ENCODE measurements at places on chromosomes 7 and 10.

DNA sequence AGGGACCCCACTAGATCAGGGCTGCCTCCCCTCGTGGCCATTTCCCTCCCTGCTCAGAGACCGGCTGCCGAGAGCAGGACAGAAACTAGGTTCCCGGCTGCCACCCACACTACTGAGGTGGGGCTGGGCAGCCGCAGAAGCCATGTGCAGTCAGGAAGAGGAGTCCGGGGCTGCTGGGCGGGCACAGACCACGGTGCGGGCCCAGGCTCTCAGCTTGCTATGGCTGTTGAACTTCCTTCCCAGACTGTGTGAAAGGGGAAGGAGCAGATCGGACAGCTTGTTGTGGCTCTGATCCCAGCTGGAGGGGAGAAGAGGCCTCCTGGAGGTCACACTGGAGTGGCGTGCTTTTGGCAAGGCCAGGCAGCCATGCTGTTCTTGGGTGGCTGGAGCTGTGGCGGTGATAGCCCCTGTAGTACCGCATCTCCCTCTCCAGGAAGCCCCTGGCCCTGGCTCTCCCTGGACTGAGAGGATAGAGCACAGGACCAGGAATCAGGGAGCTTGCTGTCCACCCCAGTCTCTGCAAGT lies 56.8 kb downstream of the HK1 start:
- no peak for DNase-seq

- no peak for DNase-seq
Observed at GRCh38 chr10:70459061-70459773, 17.7 kb upstream of the NODAL start.

DNA sequence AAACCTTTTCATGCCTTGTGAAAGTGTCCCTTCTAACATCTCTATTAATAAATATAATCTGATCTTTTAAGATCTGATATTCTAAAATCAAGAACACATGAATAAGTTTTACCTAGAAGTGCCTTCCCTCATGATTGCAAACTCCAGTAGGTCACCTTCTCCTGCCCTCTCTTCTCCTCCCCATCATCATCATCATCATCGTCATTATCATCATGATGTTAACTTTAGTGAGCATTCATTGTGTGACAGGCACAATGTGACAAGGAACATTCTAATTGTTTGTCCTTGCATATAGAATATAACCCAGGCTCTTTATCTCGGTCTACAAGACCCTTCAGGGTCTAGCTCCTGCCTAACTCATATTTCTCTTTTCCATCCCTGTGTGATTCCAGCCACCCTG lies 51.7 kb downstream of the CUBN start:
- no peak for DNase-seq

DNA sequence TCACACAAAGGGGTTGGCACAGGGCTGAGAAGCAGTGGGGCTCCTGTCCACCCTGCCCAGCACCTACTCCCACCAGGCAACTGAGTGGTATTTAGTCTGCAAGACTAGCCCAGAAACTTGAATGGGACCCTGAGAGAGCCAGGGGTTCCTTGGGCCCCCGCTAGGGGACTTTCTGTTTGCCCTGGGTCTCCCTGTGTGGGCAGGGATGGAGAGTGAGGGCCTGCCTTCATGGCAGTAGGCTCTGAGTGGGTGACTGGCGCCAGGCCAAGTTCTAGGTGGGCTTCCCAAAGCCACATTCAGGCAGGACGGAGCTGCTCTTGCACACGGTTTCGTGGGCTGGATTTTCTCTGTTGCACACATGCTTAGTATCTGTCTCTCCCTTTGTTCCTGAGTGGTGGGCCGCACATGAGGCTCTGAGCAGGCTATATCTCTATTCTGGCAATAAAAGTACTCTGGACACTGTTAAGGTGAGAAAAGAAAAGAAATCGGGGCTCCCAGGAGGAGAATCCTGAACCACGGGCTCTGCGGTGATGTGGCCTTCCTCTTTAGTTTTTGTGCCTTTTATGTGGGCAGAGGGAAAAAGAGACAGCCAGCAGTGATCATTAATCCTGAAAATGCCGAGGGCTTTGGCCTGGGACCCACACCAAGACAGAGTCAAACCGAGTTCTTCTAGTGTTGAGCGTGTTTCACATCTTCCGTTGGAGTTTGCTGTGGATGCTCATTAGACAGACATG lies 26.9 kb downstream of the IL2RA start:
- DNase-seq: no peak

DNA sequence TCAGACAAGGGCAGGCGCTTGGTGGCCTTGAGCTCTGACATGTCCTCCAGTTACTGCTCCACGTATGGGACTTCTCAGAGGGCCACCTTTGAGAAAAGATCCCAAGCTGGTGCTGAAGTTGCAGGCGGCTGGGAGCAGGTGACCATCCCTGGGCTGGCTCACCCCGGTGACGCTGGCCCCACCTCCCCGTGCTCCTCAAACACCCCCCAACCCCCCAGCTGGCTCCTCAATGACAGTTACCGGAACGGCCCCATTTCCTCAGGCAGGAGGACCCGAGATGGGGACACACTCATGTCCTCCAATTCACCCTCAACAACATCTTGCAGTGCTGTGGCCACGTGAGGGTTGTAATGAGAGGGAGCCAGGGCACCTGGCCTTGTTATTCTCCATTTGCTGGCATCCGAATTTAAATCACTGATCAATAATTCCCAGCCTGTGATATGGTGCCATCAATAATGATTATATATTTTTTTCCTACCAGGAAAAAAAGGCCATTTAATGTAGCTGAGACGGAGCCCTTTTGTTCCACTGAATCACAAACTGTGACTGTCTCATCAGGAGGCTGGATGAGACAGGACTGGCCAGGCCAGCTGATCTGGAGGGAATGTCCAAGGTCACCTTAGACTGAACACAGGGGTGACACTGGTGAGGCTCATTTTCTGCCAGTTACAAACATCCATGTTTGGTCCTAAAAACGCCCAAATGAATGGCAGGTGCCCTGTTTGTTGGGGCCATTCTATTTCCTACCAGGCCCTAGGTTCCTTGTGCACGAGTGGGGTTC lies 64.5 kb downstream of the CHST15 start:
- DNase-seq: no peak

GRCh38 chr7:88339195-88339922 lies 32.7 kb upstream of the STEAP4 start:
- DNase-seq: no peak
